ENCODE measurements at places on chromosomes 4 and X.

- DNase-seq, result peak; percentile 64
Observed at GRCh38 chr4:1246901-1247863, 1.7 kb downstream of the CTBP1 start.

- DNase-seq, result no peak
Observed at GRCh38 chrX:109553862-109554261, 17.2 kb downstream of the NXT2 start.

- DNase-seq, result peak; percentile 10
Observed at GRCh38 chrX:11540532-11541377, 125.0 kb downstream of the ARHGAP6 start.

GRCh38 chr4:8514391-8514790, 65.8 kb upstream of the GPR78 start:
- DNase-seq, result no peak

GRCh38 chr4:95409127-95409526, 139.6 kb downstream of the UNC5C start:
- no peak for DNase-seq

DNA sequence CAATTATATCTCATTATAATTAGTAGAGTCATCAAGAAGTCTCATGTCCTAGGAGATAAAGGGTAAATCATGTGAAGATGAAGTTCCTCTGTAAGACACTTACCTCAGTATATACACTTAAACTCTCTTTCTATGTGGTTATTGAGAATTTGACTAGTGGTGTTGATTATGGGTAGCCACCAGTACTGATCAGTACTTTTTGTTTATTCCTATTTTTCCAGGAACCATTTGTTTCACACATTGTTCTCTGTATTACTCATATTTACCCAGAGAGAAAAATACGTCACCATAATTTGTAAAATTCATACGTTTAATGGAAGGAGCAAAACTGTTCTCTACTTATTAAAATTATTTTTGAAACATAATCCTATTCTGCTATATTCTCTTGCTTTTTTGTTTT, 55.8 kb upstream of the PRDM8 start:
- no peak for DNase-seq

DNA sequence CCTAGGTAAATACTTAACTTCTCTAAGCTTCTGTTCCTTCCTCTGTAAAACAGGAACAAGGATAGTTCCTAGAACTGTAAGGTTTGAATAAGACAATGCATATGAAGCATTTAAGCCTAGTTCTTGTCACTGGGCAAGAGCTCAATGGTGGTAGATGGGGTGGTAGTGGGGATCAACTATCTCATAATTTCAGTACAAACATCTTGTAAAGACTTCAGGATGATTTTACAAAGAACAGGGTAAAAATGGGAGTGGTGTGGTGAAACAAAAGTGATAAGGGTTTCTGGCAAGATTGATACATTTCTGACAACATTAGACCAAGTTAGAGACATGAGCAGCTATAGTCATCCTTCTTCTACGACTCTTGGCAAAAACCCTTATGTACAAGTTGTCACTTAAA, 137.8 kb downstream of the SCFD2 start:
- DNase-seq, result no peak

DNA sequence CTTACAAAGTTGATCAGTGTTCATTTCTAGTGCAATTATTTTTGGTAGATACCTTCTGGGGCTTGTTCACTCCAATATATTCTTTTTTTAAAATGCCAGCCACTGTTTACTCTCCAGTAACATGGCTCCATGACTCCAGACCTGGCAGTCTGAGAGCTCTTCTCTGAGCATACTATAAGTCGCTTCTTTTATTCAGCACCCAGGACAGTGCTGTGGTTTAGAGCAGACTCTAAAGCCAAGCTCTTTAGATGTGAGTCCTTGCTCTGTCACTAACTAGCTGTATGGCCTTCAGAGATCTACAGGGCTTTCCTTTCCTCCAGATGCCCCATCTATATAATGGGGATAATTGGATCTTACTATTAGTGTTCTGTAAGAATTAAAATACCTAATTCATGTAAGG, 200.2 kb upstream of the FAM241A start:
- DNase-seq, result no peak

All from GM10248 (cell line).